ENCODE measurements at places on chromosomes 11 and 22.

DNA sequence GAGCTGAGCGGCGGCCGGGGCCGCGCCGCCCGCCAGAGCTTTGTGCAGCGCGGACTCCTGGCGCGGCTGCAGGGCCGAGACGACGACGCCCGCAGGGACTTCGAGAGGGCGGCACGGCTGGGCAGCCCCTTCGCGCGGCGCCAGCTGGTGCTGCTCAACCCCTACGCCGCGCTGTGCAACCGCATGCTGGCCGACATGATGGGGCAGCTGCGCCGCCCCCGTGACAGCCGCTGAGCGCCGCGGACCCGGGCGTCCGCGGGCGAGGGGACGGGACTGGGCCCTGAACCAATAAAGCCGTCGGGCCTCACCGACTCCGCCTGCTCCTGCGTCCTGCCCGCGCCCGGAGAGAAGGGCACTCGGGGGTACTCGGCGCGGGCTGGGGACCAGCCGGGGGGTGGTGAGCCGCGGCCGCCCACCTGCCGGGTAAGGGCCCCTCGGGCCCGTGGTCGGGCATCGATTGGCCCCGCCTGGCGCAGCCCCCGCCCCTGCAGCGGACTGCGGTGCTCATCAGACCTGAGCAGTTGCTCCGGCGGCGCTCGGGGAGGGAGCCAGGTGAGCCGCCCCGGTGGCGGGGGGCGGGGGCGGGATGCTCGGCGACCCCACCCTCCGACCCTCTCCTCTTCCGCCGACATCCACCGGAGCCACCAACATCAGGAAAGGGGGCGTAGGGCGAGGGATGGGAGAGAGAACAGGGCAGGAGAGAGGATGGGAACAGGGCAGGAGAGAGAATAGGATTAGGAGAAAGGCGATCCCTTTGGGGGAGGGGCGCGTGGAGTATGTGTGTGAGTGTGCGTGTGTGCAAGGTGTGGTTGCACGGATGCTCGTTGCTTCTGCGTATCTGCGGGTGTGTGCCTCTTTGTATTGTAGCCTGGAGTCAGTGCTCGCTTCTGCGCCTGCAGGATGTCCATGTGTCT, at the start of gene TMEM25:
Gene TMEM25, plus strand, starts transcription at position 510 of the 914 bp plus-strand sequence. CDS start 610 bp downstream, outside the sequence.
- peak; percentile 11 for DNase-seq

- no peak for DNase-seq
Observed at GRCh38 chr11:5626196-5626595, 1.4 kb downstream of the TRIM34 start.

DNA sequence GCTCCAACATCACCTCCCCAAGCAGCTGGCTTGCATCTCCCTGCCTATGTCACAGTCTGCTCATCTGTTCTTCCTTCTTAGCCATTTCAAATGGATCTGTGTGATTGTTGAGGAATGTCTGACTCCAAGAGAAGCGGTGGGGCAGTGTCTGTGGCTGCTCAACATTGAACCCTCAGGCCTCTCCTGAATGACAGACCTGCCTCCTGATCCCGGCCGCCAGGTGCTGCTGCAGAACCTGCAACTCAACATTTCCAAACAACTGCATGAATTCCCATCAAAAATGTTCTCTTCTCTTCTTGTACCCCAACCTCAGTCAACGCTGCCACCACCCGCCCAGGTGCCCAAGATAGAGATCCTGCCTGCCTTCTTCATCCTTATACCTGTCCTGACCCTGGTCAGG, 132.5 kb downstream of the FBXO7 start:
- no peak for DNase-seq

GRCh38 chr11:69141742-69142141, 14.0 kb upstream of the SMIM38 start:
- no peak for DNase-seq

GRCh38 chr22:29772170-29772641, 5.0 kb downstream of the UQCR10 start:
- DNase-seq = peak; percentile 11

- peak; percentile 82 for DNase-seq
Observed at GRCh38 chr22:46007003-46007847, 30.3 kb upstream of the WNT7B start.

DNA sequence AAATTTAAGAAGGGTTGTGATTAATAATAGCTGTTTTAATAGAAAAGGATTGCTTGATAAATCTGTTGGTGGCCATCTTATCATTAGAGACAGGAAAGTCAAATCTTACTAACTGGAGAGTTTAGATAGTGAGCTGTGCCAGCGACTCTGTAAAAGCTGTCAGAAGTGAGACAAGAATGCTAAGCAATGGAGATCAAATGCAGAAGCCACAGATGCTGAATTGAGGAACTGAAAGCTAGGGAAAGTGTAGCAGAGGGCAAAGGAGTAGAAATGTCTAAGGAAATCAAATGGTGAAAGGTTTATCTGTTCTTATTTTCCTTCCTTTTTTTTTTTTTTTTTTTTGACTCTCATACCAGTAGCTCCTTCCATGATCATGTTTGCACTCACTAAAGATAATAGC, 13.7 kb downstream of the MS4A13 start:
- DNase-seq = no peak

GRCh38 chr11:116049383-116049782, 545.2 kb upstream of the CADM1 start:
- no peak for DNase-seq

DNA sequence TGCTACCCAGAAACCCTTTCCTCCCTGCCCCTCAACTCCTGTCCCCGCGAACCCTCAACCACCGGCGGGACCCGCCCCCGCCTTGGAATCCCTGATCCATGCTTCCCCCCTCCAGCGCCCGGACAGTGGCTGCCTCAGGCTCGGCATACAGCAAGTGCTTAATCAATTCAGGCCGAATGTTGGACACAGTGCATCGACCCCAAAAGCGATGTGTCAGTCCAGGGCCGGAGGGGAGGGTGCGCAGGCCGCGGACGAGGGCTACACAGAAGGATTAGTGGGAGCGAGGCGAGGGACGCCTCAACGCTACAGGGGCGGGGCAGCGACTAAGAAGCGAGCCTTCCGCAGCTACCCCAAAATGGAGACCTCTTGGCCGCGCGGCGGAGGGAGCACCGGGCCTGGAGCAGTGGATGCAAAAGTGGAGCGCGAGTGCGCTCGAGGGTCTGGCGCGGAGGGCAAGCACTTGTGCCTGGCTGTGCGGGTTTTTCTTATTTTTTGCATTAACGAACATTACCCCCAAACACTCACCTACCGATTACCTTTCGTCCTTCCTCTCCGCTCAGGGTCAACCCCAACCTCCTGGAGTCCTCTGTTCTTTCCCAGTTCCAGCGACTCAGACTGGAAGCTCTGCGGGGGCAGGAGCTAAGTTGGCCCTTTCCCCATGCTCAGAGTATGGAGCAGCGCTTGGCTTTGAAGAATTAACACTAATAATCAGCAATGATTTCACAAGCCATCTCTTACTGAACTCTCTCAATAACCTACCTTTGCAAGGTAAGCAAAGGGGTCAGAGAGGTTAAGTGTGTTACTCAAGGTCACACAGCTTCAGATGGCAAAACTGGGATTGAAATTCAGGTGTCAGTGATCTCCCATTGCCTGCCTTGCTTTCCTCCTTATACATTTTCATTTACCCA, 30.0 kb upstream of the WNT11 start:
- DNase-seq = no peak

GRCh38 chr11:2836315-2837095, 49.1 kb downstream of the CDKN1C start:
- no peak for DNase-seq

GRCh38 chr11:1307998-1308742, 1.3 kb downstream of the TOLLIP start:
- no peak for DNase-seq

DNA sequence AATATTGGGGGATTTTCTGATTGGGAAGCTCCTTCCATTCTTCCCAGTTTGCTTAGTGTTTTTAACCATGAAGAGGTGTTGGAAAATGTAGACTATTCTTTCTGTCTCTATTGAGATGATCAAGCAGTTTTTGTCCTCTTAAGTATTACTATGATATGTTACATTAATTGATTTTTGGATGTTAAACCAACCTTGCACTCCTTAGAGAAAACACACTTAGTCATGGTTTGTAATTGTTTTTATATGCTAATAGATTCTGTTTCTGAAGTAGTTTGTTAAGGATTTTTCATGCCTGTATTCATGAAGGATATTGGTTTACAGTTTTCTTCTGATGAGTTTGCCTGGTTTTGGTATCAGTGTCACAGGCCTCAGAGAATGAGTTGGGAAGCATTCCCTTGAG, 2.0 kb upstream of the NLRP6 start:
- DNase-seq = no peak

DNA sequence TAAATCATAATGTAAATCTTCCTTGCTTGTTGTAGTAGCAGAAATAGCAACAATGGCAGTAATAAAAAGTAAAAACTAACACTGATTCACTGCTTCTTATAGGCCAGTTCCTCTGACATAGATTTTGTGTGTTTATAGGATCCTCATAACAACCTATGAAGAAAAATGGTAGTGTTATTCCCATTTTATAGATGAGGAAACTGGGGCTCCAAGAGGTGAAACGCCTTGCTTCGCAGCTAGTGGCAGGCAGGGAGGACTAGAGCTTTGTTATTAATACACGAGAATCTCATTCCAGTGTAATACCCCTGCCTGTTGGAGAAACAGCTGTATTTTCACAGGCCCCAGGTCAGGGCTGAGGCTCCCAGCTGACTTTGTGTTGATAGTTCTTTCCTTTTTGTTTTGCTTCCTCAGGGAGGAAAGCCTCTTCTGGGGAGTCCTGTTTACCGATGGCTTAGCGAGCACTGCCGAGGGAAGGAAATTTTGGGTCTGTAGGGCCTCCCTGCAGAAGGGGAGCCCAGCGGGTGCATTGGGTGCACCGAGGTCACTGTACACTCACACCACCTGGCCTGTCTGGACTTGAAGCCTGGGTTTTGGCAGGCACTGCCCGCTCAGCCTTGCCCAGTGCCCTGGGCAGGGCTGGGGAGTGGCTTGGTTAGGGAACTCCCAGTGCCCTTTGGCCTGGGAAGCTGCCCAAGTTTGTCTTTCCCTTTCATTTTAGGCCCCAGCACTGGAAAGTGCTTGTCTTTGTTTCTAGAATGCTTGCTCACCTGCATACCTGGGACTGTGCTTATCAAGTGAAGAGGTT, 13.5 kb downstream of the KIAA1671 start:
- DNase-seq = no peak

DNA sequence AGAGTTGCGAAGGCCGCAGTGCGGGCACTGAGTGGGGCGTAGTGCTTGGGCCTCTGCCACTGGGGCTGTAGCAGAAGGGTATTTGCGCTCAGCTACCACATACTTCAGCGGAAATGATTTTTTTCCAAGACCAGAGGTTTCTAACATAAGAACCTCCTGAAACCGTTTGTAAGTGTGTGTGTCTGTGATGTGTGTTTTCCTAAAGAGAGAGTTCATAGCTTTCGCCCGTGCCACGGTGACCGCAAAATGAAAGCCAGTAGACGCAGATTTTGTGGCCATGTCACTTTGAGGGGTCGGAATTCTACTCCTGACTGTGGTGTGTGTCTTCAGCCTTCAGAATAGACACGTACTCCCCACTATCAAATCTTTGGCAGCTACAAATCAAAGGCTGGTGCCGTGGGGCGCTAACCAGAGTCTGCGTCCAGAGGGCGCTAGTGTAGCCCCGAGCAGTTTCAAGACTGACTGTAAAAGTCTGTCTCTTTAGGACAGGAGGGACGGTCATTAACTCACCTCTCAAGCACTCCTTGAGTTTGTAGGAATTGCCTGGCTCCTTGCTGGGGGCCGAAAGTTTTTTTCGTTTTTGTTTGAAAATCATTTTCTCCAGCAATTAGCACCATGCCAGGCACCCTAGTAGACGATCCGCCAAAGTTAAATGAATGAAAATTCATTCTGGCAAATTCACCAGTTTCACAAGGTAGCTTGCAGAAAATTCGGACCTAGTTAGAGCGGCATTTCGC, 2.5 kb upstream of the CALCA start:
- no peak for DNase-seq

Data from kidney glomerular epithelial cell (primary cell).